Hypothalamus (tissue), 51 donors: ENCODE measurements at places on chromosomes 3 and 15.

- no peak for DNase-seq
Measured at GRCh38 chr3:188900421-188900951, 271.3 kb upstream of the TPRG1 start.

DNA sequence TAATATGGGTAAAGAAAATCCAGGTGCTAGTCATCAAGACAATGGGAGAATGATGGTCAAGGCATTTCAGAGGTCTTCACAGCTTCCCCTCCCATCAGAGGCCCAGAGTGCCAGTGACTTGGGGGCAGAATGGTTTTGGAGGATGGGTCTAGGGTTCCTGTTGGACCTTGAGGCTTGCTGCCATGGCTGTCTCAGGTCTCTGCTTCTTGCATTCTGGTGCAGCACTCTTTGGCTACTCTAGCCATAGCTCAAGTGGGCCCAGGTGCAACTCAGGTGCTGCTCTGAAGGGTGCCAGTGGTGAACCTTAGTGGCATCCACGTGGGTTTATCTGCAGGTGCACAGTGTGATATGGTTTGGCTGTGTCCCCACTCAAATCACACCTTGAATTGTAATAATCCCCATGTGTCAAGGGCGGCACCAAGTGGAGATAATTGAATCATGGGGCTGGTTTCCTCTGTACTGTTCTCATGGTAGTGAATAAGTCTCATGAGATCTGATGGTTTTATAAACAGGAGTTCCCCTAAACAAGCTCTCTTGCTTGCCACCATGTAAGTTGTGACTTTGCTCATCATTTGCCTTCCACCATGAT lies 48.5 kb upstream of the PEX5L start:
- DNase-seq, result no peak

DNA sequence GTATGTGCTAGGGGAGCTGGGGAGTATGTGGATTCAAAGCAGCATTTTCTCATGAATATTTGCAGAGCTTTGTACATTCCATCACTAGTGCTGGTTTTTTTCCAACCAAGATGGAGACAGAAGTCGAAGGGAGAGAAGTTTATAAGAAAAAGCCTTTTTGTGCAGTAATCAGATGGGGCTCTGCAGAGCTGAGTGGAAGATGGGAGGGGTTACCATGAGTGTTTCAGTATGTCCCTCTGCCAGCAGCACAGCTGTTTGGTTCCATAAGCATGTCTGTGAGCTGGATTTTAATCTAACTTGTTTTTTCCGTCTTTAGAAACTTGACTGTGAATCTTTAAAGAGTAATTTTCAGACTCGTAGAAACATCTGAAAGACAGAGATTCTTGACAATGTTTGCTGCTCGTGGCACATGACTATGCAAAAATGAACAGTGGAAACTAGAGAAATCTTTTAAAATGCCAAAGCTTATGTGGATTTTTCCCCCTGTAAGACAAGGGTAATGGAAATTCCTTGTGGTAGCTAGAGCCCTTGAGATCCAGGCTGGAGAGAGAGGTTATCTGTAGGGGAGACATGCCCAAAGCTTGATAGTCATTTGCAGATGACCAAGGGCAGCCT lies 20.3 kb downstream of the STARD9 start:
- DNase-seq, result no peak

GRCh38 chr3:25618028-25618427 lies 46.7 kb downstream of the TOP2B start:
- DNase-seq, result no peak

- DNase-seq, result no peak
Measured at GRCh38 chr15:101193806-101194545, 57.9 kb downstream of the CHSY1 start.

GRCh38 chr3:42871592-42872196 lies 4.0 kb downstream of the CYP8B1 start:
- DNase-seq, result no peak

- no peak for DNase-seq
Measured at GRCh38 chr3:13214847-13215472, 141.7 kb upstream of the IQSEC1 start.

DNA sequence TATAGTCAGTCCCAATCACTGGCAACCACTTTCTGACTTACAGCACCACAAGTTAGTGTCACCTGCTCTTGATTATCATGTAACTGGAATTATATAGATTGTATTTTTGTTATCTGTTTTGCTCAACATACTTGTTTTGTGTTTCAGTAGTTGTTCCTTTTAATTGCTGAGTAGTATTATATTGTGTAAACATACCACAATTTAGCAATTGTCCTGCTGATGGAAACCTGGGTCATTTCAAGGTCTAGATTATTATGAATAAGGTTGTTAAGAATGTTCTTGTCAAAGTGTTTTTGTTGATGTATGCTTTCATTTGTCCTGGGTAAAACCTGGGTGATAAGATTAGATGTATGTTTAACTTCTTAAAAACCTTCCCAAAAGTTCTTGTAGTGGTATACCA lies 82.1 kb upstream of the MELTF start:
- DNase-seq, result no peak

DNA sequence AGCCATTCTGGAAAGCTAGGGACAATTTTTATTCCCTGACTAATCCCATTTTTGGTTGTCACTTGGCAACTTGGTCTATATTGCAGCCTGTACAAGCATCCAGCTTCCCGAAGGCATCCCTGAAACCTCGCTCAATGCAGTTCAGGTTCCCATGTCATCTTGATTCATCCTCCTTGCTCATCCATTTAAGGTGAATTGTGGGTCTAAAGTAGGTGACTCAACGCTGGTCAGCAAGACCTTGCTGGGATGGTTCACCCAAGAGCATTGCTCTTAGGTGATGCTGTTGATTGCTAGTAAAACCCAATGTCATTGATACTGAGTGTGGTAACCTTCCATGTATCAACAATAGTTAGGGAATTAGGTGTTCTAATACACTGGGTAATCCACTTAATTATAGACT lies 13.1 kb upstream of the RAB8B start:
- no peak for DNase-seq

DNA sequence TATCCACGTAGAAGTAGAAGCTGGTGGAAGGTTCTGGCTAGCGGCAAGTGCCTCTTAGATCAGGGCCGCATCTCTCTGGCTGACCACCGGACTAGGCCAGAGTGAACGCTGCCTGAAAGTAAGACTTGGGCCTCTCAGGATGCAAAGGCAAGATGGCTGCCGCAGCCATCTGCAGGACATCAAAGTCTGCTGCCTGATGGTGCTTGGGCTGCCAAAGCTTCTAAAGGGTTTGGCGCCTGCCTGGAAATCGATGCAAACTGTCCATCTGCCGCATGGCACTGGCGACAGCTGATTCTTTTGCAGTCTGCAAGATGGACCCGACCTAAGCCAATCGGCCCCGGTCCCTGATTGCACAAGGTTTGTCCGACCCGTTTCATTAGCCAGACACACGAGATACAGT lies 196.7 kb upstream of the TBC1D5 start:
- DNase-seq, result no peak

DNA sequence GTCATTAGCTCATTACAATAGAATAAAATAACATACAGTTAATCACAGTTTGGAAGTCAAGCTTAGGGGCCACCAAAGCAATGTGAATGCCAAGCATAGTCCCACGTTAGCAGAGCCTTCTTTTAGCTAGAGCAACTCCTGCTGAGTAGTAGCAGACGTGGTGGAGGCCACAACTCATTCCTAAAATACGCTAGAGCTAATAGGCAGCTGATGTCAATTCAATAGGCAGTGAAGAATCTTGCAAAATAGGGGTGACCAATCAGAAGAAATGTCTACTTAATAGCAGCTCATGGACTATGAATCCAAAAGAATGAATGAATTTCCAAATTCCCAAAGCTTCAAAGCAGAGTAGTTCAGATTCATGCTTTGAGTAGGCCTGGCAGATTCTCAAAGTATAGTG lies 292.9 kb upstream of the RORA start:
- no peak for DNase-seq

DNA sequence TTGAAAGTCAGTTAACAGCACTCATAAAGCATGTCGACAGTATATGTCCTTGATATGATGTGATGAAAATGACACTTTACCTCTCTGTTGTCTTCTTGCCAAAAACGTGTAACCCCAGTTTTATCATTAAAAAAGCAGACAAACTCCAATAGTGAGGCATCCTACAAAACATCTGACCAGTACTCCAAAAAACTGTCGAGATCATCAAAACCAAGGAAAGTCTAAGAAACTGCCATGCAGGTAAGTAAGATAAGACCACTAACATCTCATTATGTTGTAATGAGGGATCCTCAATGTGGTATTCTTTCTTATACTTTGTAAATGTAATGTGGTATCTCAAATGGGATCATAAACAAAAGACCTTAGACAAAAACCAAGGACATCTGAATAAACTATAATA lies 152.3 kb downstream of the NR1I2 start:
- DNase-seq, result no peak

- DNase-seq, result no peak
Measured at GRCh38 chr3:127632035-127632820, 3.2 kb downstream of the PODXL2 start.

DNA sequence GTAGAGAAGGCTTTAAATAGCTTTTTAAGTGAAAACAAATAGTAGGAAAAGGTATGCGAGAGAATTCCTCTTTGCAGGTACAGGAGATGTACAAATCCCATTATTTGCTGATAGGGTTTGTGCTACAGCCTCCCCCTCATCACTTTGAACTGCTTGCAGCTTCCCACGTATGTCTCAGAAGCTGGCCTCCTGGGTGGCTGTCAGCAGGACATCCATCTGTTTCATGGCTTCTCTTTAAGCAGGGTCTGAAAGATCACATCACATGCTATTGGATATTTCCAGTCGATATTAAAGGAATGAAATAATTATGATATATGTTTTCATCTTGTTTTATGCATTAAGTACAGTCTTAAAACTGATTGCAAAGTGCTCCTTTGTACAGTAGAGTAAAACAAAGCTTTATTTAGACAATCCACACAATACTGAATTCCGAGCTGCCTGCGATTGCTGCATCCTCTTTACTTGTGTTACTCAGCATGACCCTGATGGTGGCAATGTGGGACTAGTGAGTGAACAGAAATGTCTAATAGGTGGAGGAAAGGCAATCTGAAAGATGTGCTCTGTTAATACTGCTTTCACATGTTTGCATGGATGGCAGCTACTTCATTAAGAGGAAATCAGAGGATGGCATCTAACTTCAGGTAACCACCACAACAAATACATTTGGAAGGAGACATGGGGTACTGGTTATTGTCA lies 930.6 kb upstream of the SEMA6D start:
- DNase-seq, result no peak

GRCh38 chr15:74960286-74960685 lies 3.7 kb upstream of the RPP25 start:
- no peak for DNase-seq

DNA sequence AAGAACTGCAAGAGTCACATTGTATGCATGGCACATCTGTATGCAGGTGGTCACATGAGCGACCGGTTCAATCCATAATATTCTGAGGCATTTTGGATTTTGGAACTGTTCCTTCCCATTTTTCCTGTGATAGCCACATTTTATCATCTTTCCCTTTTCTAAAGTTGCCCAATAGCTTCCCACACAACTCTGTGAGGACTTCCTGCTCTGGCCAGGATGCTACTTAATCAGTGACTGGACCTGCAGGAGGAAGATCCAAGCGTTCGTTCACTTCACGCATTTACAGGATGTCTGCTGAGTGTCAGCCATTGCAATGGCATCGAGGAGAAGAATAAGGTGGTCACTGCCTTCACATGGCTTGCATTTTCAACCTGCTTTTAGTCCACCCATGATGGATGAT lies 9.8 kb downstream of the KLHL6 start:
- no peak for DNase-seq

- no peak for DNase-seq
Measured at GRCh38 chr3:18444595-18445400, 19.7 kb upstream of the SATB1 start.

- no peak for DNase-seq
Measured at GRCh38 chr3:35690271-35690670, 50.9 kb downstream of the ARPP21 start.

DNA sequence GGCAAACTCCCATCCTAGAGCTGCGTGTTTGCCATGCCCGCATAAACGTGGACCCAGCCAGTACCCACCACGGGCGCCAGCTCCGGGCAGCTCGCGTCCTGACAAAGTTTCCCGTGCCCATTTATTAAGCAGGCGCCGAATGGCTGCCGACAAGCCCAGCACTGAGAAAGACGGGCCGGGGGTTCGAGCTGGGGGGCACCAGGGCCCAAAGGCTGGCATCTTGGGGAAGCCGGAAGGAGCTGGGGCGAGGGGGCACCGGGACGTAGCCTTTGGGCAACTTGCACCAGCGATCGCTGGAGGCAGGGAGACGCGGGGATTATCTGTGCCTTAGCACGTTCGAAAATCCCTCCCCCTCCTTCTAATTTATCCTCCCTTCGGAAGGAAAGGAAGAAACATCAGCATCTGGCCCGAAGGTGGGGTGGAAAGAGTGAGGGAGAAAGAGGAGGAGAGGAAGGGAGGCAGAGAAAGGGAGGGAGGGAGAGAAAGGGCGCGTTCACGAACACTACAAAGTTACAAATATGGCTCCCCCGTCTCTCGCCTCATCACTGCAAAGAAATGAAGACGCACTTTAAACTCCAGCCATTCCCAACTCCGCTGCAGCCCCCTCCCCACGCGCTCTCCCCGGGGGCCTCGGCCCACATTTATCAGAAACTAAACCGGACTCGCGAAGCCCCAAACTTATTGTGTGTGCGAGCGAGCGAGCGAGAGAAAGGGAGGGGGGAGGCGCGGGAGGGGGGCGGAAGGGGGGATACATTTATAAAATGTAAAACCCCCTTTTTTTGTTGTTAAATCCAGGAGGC lies 1.0 kb downstream of the ANP32A start:
- peak; percentile 71 for DNase-seq

DNA sequence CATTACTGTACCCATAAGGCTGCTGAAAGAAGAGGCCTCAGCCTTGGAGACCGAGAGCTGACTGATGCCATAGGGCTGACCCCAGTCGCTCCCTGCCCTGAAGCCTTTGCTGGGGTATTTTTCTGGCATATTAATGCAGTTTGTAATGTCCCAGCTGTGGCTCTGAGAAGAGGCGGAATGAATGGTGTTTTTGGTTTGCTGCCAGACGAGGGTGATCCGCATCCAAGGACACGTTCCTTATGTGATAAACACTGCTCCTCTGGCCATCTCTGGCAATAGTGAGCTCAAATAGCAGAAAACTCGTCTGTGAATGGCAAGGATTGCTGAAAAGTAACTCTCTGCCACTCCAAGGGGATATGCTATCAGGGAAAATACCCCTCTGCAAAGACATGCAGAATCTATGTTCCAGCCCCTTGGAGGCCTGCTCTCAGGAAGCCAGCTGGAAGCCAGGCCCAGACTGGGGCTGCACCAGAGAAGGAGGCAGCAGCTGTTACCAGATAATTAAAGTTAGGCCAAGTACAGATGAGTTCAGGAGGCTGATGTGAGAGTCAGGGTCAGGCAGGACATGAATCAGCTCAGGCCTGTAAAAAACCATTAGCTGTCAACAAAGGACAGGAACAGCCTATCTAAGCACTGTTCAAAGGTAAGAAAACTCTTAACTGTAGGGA lies 28.9 kb upstream of the KLHL6 start:
- no peak for DNase-seq

- no peak for DNase-seq
Measured at GRCh38 chr3:8595695-8596115, 48.9 kb downstream of the SSUH2 start.

GRCh38 chr15:73927476-73928240 lies 1.4 kb downstream of the LOXL1 start:
- no peak for DNase-seq

- DNase-seq, result no peak
Measured at GRCh38 chr3:194731506-194732073, 45.9 kb downstream of the FAM43A start.

- DNase-seq, result no peak
Measured at GRCh38 chr15:95259965-95260364, 1028.6 kb downstream of the MCTP2 start.
